WTC11 (cell line): ENCODE measurements at places on chromosomes 16 and 17. TPM values are rescaled to one million over a fixed set of nuclear protein-coding genes. Genes with fewer than 3 reads are reported as not detected.

BCAR1 gene
- total RNA-seq = 87.3 to 95.6 TPM (median 88.6 TPM) in 3 replicates

MLLT6 gene
- 34.4 to 48.0 TPM (median 36.6 TPM) in 3 replicates for total RNA-seq

KRTAP4-5 gene
- not detected in 3 replicates for total RNA-seq

MYL11 gene
- 0.80 to 1.3 TPM (median 0.85 TPM) in 3 replicates for total RNA-seq

NPIPB6 gene
- total RNA-seq = 0.83 to 2.6 TPM (median 2.5 TPM) in 3 replicates

MARCHF10 gene
- 0.48 to 1.0 TPM (median 0.73 TPM) in 3 replicates for total RNA-seq

SPATA32 gene
- 0.14 to 0.15 TPM in 2 of 3 replicates, not detected in the other for total RNA-seq

HNF1B gene
- total RNA-seq = 0.14 to 0.26 TPM (median 0.23 TPM) in 3 replicates

CAMKK1 gene
- total RNA-seq = 8.0 to 9.6 TPM (median 8.7 TPM) in 3 replicates

TOX3 gene
- total RNA-seq = 17.6 to 20.2 TPM (median 19.3 TPM) in 3 replicates

IGF2BP1 gene
- 392 to 434 TPM (median 423 TPM) in 3 replicates for total RNA-seq

GCGR gene
- 0.85 to 1.4 TPM (median 1.4 TPM) in 3 replicates for total RNA-seq

CDH1 gene
- total RNA-seq = 265 to 281 TPM (median 278 TPM) in 3 replicates

PIK3R6 gene
- 0.15 to 0.23 TPM (median 0.21 TPM) in 3 replicates for total RNA-seq

ZNF771 gene
- 10.0 to 12.5 TPM (median 11.3 TPM) in 3 replicates for total RNA-seq

GRCh38 chr16:11233727-11234376 lies 22.2 kb downstream of the SOCS1 start:
- peak; percentile 40 for DNase-seq

DNA sequence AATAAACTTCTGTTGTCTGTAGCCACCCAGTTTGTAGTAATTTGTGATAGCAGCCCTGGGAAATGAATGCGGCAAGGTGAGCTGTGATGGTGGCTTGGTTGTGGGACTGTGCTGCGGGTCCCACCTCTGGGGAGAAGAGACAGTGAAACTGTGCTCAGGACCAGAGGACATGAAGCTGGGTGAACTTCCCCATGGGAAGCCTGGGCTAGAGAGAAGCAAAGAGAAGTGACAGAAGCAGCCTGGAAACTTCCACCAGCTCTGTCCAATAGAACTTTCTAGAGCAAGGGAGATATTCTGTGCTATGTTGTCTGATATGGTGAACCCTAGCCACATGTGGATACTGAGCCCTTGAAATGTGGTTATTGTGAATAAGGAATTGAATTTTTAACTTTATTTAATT lies 51.5 kb upstream of the EMP2 start:
- DNase-seq = no peak

GRCh38 chr17:35766903-35767510 lies 6.3 kb downstream of the C17orf50 start:
- no peak for DNase-seq

DNA sequence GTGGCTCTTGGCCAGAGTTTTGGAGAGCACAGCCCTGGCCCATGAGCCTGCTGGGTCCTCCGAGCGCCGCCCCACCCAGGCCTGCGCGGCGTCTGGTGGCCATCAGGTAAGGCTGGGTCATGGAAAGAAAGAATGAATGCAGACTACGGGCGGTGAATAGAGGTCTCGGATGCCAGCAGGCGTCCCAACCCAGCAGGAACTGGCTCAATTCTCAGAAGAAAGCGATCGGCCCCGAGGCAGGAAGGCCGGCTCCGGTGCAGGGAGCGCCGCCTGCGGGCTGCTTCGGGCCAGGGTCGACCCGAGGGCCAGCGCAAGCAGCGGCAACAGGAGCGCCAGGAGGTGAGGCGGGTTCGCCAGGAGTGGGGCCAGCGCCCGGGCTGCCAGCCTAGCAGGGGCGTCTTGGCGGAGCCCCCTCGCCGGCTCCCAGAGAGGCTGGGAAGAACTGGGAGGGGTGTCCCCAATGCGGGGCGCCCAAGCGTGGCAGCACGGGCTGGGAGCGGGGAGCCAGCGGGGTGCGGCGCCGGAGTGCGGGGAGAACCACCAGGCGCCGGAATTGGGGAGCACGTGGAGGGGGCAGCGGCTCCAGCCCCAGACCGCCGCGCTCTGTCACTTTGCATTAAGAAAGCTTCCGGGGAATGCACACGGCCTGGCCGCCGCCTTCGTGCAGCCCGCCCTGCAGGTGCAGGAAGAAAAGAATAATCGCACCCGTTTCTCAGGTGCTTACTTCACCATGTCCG lies 7.1 kb upstream of the TMC5 start:
- peak; percentile 80 for DNase-seq

- DNase-seq = peak; percentile 93
Observed at GRCh38 chr16:740764-741505, at the start of gene CIAO3. TSS of gene CIAO3 (minus strand) at chr16:740997. CDS start at chr16:740985, 12 bp downstream.

DNA sequence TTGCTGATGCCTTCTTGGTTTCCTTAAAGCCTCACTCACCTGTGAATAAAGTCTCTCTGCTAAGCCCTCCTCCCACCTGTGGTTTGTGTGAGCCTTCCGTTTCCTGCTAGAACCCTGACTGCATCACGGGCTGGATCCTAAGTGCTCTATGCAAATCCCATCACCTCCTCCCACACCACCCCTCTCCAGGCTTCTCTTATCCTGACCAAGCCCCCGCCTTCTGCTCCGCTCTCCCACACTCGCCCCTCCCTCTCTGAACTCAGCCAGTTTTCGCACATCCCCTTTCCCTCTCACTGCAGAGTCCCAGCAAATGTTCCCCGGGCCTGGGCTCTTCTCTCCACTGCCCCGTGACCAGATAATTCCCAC lies 51.8 kb downstream of the PIMREG start:
- DNase-seq = peak; percentile 77

GRCh38 chr16:83768986-83769385 lies 38.8 kb upstream of the HSBP1 start:
- DNase-seq = no peak

DNA sequence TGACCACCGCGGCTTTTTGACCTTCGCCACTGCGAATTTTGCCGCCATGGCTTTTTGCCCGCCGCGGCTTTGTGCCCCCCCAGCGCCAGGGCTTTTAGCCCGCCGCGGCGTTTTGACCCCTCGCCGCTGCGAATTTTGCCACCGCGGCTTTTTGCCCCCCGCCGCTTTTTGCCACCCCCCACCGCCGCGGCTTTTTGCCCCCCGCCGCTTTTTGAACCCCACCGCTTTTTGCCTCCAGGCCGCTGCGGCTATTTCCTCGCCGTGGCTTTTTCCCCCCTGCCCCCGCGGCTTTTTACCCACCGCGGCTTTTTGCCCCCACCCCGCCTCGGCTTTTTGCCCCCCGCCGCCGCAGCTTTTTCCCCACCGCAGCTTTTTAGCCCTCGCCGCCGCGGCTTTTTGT lies 134.8 kb upstream of the TP53TG3C start:
- no peak for DNase-seq

DNA sequence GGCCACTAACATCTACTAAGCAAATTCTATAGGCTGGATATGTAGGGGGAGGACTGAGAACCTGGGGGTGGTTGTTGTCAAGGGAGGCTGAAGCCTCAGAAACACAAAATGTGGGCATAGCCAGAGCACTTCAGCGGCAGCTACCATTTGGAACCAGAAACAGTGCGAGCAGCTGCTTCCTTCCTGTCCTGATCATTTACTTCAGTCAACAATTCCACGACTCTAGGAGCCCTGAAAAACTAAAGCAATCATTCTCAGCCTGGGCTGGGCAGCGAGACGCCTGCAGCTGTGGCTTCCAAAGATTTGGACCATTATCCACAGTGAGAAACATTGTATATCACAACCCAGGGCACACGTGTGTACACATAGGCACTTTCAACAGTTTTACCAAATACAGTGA lies 93.9 kb upstream of the WSCD1 start:
- DNase-seq = no peak

GRCh38 chr16:57988929-57989328 lies 11.5 kb downstream of the ZNF319 start:
- DNase-seq = no peak

DNA sequence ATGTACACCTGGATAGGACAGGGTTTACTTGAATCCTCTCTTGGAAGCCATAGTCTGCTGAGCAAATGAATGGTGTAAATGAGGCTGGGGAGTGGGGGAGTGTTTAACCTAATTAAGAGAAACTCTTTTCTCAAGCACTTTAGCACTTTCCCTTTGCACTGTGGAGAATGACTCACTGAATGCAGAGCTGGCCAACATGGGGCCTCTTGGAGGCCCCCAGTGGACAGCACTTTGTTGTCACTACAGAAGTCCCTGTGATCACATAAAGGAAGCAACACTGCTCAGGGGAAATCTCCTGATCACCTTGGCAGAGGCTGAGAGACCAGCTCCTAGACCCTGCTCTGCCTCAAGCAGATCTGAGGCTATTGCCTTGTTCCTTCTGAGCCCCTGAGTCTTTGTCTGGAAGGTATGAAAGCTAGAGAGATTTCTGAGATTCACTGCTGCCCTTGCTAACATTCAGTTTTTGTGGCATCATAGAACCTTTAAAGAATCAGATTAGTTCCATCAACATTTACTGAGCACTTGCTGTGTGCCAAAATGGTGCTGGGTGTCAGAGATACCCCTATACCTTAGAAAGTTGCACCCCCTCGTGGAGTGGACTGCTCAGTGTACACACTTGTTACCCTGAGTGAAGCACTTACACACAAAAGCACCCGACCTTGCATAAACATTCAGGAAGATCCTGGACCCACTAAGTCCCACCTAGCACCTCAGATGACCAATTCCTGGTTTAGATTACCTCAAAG lies 230.1 kb upstream of the CCL2 start:
- no peak for DNase-seq

DNA sequence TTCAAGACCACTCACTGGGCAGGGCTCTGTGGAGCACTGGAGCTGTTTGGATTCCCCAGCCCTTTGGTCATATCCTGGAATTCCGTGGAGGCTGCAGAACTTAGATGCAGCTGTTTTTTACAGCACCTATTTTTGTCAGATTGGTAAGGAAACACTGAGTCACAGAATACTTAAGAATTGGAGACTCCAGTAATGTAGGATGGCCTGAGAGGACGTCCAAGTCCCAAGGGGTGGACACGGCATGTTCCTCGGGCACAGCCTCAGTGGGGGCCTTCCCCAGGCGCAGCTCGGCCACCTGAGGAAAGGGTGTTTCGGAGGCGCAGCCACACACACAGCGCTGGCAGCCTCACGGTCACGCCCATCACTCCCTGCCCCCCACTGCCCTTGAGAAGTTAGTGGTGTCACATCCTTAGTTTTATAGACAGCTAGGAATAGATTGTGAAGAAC lies 14.8 kb downstream of the PLD6 start:
- DNase-seq = no peak

GRCh38 chr17:79613195-79613772 lies 2.4 kb upstream of the RBFOX3 start:
- DNase-seq = no peak

GRCh38 chr17:77478281-77478680 lies 337.5 kb downstream of the SEC14L1 start:
- DNase-seq = no peak

DNA sequence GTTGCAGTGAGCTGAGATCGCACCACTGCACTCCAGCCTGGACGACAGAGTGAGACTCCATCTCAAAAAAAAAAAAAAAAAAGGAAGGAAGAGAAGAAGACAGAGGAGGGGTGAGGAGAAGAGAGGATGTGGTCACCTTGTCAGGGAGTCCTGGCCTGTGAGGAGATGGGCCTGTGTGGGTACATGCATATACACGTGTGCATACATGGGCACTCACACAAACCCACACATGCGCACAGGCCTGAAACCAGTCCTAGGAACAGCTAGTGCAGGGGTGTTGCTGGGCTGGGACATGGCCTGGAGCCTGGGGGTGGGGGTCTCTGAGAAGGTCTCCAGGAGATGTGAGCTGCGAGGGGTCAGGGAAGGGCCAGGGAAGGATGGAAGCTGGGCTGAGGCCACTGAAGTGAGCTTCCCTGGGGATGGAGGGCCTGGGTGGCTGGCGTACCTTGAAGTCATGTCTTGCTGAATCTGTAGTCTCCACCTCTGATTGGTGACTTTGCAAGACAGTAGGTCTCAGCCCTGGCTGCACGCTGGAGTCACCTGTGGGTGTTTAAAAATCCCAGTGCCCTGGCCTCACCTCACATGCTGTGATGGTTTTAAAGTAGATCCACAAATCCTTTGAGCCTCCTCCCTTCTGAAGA lies 72.4 kb downstream of the MRM1 start:
- DNase-seq = no peak

GRCh38 chr17:56675876-56676660 lies 82.6 kb downstream of the NOG start:
- no peak for DNase-seq

GRCh38 chr16:87836844-87837581 lies 32.3 kb downstream of the SLC7A5 start:
- DNase-seq = no peak

- no peak for DNase-seq
Observed at GRCh38 chr16:143456-143855, 5.0 kb upstream of the NPRL3 start.

GRCh38 chr17:59839651-59840328 lies 53.0 kb downstream of the TUBD1 start:
- no peak for DNase-seq

- DNase-seq = peak; percentile 85
Observed at GRCh38 chr17:35088881-35089585, 25.5 kb upstream of the RFFL start.

DNA sequence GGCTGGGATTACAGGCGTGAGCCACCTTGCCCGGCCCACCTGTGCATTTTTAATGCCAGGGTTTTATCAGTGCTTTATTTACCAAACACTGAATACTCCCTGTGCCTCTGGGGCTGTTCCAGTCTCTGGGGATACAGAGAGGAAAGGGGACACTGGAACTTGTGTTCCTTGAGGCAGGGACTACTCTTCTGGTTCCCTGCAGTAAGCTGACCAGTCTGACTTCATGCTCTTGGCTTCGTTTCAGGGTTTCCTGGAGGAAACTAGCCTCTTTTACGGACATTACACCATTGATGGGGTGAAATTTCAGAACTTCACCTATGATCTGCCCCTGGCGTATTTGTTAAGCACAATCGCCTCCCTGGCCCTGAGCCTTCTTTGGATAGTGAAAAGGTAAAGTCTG lies 37.4 kb upstream of the COQ7 start:
- DNase-seq = no peak

- no peak for DNase-seq
Observed at GRCh38 chr17:58309918-58310259, 18.7 kb downstream of the TSPOAP1 start.

- peak; percentile 69 for DNase-seq
Observed at GRCh38 chr16:21159281-21159951, 942 bp downstream of the LDAF1 start.

DNA sequence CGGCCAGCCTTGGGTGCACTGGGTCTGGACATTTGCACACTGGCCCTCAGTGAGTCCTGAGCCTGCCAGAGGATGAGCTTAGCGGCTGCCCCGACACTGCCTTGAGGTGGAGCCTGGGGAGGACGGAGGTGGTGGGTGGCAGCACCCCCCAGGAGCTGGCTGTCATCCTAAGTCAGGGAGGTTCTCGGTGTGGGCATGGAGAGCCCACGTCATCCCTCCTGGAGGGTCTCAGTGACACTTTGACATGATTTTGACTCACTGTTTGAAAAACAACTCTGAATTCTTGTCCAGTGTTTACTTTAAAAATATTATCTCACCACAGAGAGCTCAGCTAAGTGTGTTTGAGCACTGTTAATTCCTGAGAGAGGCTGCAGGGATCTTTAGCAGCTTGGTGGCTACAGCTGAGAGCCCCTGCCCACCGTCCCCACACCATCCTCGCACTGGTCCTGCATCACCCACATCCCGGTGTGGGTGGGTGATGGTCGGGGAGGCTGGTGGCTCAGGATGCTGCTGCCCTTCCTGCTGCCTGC lies 63.1 kb downstream of the BANP start:
- DNase-seq = no peak

GRCh38 chr16:86455640-86456039 lies 54.7 kb upstream of the FOXF1 start:
- no peak for DNase-seq

- peak; percentile 61 for DNase-seq
Observed at GRCh38 chr17:78127888-78128550, 536 bp downstream of the TMC6 start.

- DNase-seq = peak; percentile 86
Observed at GRCh38 chr17:82963104-82963950, 116.1 kb upstream of the METRNL start.

GRCh38 chr16:80807906-80808305 lies 3.5 kb upstream of the CDYL2 start:
- no peak for DNase-seq
